ENCODE measurements at places on chromosomes 1 and 21.

- DNase-seq: no peak
Measured at GRCh38 chr1:59561796-59562195, 253.0 kb upstream of the HOOK1 start.

DNA sequence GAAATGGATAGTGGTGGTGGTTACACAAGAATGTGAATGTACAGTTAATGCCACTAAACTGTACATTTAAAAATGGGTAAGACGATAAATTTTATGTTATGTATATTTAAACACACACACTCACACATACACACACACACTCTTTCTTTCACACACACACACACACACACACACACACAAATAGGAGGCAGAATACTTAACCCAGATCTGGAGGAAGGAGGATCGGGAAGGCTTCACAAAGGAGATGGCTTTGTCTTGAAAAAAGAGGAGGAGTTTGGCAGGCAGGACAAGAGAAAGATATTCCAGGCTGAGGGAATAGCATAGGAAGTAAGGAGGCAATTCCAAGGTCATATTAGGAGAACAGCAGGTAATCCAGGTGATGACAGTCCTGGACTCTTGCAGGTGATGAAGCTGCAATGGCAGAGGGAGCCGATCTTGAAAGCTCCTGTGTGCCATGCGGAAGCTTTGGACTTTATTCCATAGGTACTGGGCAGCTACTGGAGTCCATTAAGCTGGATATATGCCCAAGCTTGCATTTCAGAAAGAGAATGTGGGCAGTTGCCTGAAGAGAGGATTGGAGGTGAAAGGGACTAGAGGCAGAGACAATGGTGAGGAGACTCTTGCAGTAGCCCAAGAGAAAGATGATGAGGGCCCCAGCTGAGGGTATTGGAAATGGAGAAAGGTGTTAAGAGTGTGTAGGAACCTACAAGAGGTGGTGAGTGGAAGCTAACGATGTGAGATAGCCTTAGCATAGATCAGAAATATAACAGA is 15.4 kb upstream of the LYST start:
- no peak for DNase-seq

DNA sequence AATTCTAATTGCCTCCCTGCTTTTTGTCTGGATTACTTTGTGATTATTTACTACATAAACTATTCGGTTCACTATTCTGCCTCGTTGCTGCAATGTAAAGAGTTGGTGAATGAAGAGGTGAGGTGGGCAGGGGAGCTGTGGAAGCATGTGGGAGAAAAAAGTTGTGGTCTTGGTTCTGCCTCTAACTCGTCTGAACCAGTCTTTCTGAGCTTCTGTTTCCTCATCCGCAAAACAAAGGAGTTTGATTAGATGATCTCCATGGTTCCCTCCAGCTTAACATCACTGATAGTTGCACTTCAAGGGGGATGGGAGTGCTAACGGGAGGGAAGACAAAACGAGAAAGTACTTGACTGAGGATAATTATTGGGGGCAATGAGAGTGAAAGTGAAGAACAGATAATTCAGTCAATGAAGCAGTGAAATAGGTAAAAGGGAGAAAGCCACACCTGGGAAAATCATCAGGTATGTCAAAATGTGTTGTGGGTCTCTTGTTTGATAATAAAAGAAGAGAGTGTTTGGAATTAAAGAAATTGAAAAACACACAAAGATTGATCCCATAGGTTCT is 26.2 kb upstream of the UHMK1 start:
- no peak for DNase-seq

DNA sequence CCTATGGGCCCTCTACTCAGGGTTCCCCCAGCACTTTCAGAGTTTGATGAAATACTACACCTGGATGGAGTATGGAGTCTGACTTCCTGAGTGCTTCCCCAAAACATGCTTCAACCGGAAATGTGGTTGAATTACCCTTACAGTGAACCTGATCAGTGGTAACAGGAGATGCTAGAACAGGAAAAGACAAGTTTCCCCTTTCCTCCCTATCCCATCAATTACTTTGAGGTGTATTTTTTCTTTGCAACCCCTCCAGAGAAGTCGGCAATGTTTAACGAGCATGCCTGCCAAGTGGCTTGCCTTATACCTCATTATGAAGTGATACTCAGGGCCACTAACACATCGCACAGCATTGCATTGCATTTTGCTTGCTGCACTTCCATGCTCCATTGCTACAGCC is 7.0 kb downstream of the KRTAP15-1 start:
- no peak for DNase-seq

GRCh38 chr1:86200901-86201300 is 44.3 kb upstream of the COL24A1 start:
- no peak for DNase-seq

DNA sequence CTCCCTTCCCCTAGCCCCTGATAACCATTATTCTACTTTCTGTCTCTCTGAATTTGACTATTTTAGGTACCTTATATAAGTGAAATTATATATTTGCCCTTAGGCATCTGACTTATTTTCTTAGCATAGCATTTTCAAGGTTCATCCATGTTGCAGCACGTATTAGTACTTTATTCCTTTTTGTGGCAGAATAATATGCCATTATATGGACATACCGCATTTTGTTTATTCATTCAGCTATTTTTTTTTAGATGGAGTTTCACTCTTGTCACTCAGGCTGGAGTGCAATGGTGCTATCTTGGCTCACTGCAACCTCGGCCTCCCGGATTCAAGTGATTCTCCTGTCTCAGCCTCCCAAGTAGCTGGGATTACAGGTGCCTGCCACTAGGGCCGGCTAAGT is 326.2 kb upstream of the PLXNA2 start:
- no peak for DNase-seq

DNA sequence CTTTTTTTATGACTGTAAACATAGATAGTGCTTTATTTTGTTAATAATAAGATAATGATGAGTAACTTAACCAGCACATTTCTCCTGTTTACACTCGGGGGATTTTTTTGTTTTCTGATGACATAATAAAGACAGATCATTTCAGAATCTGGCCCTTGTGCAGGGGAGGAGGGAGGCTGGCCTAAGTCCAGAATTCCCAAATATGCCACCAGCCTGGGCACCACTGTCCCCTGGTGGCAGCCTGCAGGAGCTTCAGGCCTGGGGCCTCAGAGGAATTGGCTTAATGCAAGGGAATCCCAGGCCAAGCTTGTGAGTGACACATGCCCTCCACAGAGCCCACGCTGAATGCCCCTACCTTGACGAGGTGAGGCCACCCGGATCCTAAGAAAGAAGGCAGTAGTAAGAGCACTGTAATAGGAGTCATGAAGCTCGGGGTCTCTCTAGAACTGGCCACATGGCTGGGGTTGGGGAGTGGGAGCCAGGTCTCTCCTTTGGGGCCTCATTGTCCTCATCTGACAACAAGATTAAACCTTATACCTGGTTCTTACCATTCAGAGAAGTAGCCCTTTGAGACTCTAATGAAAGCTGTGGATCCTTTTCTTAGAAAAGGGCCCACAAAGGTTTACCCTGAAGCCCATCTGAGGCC is 24.1 kb downstream of the ETNK2 start:
- DNase-seq: no peak

- no peak for DNase-seq
Measured at GRCh38 chr1:55839626-55840025, 624.5 kb upstream of the USP24 start.

DNA sequence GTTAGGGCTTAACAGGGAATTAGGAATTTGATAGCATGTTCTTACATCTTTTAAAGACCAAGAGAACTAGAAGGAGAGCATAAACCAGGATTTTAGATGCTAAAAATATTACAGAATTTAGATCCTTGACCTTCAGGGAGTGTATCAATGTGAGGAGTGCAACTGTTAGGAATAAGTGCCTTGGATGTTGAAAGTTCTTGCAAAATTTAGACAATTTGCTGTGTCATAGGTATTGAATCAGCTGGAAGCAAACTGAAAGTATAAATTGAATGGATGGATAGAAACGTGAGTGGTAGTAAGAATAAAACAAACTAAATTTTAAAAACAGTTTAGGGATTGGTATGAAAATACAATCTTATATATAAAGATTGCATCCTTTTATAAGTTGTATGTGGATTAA is 27.7 kb downstream of the PPP1R12B start:
- no peak for DNase-seq

- no peak for DNase-seq
Measured at GRCh38 chr1:115118611-115119010, 29.3 kb upstream of the TSPAN2 start.

- DNase-seq: no peak
Measured at GRCh38 chr1:200364831-200365230, 45.0 kb downstream of the ZNF281 start.

DNA sequence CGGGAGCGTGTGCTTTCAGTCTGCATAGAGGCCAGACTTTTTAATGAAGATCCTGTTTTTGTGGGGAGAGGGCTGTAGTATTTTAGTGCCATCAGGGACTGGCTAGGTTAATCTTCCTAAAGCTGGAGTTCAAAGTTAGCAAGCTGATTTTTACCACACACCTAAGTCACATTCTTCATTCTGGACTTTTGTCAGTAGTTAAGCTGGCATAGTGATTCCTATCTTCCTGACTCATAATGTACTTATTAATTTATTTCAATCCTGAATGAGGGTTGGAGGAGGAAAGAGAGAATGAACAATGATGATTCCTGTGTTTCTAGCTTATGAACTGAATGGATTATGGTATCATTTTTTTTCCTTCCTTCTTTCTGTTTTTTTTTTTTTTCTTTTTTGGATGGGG is 24.9 kb upstream of the ZNF644 start:
- DNase-seq: no peak

- DNase-seq: no peak
Measured at GRCh38 chr1:109995536-109995935, 11.0 kb downstream of the AHCYL1 start.

DNA sequence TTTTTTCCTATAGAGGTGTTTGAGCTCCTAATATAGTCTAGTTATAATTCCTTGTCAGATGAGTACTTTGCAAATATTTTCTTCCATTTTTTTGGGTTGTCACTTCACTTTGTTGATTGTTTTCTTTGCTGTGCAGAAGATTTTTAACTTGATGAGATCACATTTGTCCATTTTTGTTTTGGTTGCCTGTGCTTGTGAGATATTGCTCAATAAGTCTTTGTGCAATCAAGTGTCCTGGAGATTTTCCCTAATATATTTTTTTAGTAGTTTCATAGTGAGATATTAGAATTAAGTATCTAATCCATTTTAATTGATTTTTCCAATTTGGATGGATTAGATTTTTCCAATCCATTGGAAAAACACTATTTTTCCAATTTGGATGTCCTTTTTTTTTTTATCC is 1395.5 kb downstream of the PLA2G4A start:
- DNase-seq: no peak

DNA sequence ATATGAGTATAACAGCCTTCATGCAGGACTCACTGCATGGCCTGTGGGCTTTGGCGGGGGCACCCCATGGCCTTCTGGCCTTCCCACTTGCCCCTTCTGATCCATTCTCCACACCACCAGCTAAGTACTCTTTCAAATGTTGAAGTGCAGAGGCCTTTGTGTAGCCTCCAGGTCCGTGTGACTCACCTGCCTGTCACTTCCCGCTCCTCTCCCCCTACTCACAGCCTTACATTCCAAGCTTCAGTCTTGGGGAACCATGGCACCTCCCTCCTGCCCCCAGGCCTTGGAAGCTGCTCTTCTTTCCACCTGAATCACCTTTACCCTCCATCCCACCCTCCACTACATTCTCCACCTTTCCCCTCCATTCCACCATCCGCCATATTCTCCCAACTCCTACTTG is 69.6 kb downstream of the PGM1 start:
- DNase-seq: no peak

- DNase-seq: no peak
Measured at GRCh38 chr1:94544706-94545490, 3.3 kb upstream of the F3 start.

GRCh38 chr1:65431111-65431705 is 10.7 kb downstream of the LEPR start:
- no peak for DNase-seq

DNA sequence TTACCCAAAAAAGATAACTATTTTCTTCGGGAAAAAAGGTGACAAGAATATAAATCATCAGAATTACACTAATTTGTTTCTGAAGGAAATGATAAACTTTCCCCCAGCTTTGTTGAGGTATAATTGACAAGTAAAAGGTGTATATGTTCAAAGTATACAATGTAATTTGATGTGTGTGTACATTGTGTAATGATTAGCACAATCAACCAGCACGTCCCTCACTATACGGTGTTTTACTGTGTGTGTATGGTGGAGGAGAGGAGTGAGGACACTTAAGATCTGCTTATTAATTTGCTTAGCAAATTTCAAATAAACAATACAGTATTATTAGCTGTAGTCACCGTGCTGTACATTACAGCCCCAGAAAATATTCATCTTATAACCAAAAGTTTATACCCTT is 77.7 kb downstream of the CAMTA1 start:
- DNase-seq: no peak

- DNase-seq: no peak
Measured at GRCh38 chr1:201925981-201926645, 20.2 kb downstream of the LMOD1 start.

GRCh38 chr1:208366559-208366958 is 122.4 kb upstream of the PLXNA2 start:
- no peak for DNase-seq

- peak; percentile 10 for DNase-seq
Measured at GRCh38 chr1:153277852-153278251, 18.4 kb downstream of the LORICRIN start.

DNA sequence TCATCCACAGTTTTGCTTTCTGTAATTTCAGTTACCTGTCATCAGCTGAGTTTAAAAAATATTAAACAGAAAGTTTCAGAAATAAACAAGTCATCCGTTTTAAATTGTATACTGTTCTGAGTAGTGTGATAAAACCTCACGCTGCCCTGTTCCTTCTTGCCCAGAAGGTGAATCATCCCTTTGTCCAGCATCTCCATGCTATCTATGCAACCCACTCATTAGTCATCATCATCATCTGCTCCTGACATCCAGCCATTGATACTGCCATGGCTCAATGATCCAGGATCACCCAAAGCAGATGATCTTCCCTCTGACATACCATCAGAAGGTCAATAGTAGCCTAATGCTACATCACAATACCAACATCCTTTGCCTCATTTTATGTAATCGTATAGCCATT is 198.3 kb downstream of the SLC44A5 start:
- no peak for DNase-seq

All from NK-92 treated with Interleukin-12 subunit alpha and Interleukin-12 subunit beta, amount 100 ng/mL, for 24 hours (cell line).